T-cell (primary cell): ENCODE measurements at places on chromosomes 16 and 17. TPM values are rescaled to one million over a fixed set of nuclear protein-coding genes. Genes with fewer than 3 reads are reported as not detected.

CENPV gene
- 15.8 TPM for total RNA-seq

TBC1D3G gene
- total RNA-seq, result not detected

WNT9B gene
- not detected for total RNA-seq

KRTAP2-1 gene
- not detected for total RNA-seq

DNA sequence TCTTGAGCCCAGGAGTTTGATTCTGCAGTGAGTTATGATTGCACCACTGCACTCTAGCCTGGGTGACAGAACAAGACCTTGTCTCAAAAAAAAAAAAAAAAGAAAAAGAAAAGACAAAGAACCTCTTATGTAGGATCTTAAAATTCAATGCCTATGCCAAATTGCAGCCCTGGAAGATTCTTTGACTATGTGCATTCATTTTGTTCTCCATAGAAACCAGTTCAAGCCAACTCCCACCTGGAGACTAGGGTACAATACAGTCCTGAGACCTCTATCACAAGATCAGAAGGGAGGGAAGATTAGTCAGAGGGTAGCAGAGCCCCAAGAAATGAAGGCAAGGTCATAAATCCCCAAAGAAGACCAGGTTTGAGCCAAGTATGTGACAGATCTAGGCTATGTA is 90.6 kb upstream of the HAS3 start:
- no peak for DNase-seq
- no peak overlapping the region for H3K27ac ChIP-seq
- H3K4me1 ChIP-seq, result no peaks in the 10 kb centered on the region
- H3K36me3 ChIP-seq, result no peaks in the 10 kb centered on the region

GRCh38 chr16:69131167-69131838 is 1.1 kb downstream of the CHTF8 start:
- no peak for DNase-seq
- peak overlapping the region; percentile 59 for H3K27ac ChIP-seq

DNA sequence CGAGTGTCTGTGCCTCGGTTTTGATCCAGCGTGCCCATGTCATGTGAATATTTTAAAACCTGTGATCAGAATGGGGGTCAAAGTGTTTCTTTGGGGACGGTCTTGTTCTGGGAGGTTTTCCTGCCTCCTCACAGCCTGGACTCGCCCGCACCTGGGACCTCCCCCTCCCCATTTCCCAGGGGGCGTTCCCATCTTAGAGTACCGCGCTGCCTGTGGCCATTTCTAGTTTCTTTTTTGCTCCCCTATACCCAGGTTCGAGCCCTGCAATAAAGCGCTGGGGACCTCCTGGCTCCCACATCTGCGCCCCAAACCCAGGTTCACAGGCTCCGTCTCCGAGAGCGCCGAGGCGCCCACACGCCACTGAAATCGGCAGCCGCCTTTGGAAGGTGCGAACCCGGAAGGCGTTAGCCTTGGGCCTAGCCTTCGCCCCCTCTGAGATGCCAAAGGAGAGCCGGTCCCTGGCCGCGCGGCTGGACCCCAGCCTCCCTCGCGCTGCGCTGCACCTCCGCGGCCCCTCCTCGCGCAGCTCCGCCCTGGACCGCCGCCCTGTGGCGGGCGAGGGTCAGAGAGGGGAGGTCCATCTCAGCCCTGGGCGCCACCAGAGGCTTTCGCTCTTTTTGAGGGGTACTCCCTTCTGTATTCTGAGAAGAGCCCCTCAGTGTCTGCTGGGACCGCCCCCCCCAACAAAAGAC is 1.7 kb downstream of the KCNJ12 start:
- H3K27ac ChIP-seq, result no peak overlapping the region
- no peak for DNase-seq
- H3K4me1 ChIP-seq, result peaks cover 17% of the 10 kb centered on the region
- no peaks in the 10 kb centered on the region for H3K27me3 ChIP-seq
- H3K36me3 ChIP-seq, result no peaks in the 10 kb centered on the region

GRCh38 chr17:45018514-45018847 is 33.0 kb downstream of the DCAKD start:
- no peak overlapping the region for H3K27ac ChIP-seq
- peaks cover under 1% of the 10 kb centered on the region for H3K36me3 ChIP-seq
- no peak for DNase-seq
- H3K4me3 ChIP-seq, result peak overlapping the region; percentile 58

GRCh38 chr17:18362698-18363100 is 651 bp downstream of the SHMT1 start:
- H3K4me3 ChIP-seq, result peak overlapping the region; percentile 92
- no peaks in the 10 kb centered on the region for H3K27me3 ChIP-seq
- no peak for DNase-seq
- H3K4me1 ChIP-seq, result peaks cover 3% of the 10 kb centered on the region
- H3K36me3 ChIP-seq, result peaks cover 2% of the 10 kb centered on the region

GPR142 gene
- total RNA-seq, result not detected

TBC1D3H gene
- total RNA-seq, result not detected

- peak; percentile 81 for DNase-seq
- H3K4me1 ChIP-seq, result peaks cover 23% of the 10 kb centered on the region
- peak overlapping the region; percentile 64 for H3K4me3 ChIP-seq
Observed at GRCh38 chr17:45248132-45248957, 13.5 kb downstream of the SPATA32 start.

TPSD1 gene
- 0.40 TPM for total RNA-seq

DNA sequence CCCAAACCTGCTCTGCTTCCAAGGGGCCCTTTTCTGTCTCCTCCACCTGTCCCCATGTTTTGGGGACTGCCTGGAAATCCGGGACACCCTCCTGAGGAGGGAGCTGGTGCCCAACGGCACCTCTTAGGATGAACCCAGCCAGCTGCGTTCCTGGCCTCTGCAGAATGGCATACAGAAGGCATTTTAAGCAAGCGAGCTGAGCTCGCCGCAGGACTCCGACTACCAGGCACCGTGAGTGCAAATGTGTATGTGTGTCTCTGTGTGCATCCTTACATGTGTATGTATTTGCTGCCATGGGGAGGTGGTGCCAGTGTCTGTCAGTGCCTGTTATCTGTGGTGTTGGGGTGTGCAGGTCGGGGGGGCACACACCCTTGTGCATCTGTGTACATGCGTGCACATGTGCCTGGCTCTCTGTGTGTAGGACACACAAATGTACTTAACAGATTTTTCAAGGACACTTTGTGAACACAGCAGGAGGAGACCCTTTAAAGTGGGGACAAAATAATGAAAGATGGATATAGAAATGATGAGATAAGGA is 39.3 kb downstream of the ABAT start:
- no peak overlapping the region for H3K27ac ChIP-seq
- no peak overlapping the region for H3K4me3 ChIP-seq
- H3K4me1 ChIP-seq, result no peaks in the 10 kb centered on the region
- no peaks in the 10 kb centered on the region for H3K27me3 ChIP-seq
- peaks cover 13% of the 10 kb centered on the region for H3K36me3 ChIP-seq

PROCA1 gene
- total RNA-seq, result 10.2 TPM

CBFA2T3 gene
- 2.0 TPM for total RNA-seq

GRCh38 chr16:58024486-58025350 is 836 bp upstream of the MMP15 start:
- no peak for DNase-seq
- no peaks in the 10 kb centered on the region for H3K36me3 ChIP-seq
- H3K27ac ChIP-seq, result no peak overlapping the region
- peaks cover 41% of the 10 kb centered on the region for H3K4me1 ChIP-seq

GRCh38 chr16:82824408-82824807 is 197.6 kb downstream of the CDH13 start:
- DNase-seq, result no peak
- no peaks in the 10 kb centered on the region for H3K36me3 ChIP-seq
- no peaks in the 10 kb centered on the region for H3K4me1 ChIP-seq
- no peak overlapping the region for H3K4me3 ChIP-seq
- H3K27me3 ChIP-seq, result no peaks in the 10 kb centered on the region

DNA sequence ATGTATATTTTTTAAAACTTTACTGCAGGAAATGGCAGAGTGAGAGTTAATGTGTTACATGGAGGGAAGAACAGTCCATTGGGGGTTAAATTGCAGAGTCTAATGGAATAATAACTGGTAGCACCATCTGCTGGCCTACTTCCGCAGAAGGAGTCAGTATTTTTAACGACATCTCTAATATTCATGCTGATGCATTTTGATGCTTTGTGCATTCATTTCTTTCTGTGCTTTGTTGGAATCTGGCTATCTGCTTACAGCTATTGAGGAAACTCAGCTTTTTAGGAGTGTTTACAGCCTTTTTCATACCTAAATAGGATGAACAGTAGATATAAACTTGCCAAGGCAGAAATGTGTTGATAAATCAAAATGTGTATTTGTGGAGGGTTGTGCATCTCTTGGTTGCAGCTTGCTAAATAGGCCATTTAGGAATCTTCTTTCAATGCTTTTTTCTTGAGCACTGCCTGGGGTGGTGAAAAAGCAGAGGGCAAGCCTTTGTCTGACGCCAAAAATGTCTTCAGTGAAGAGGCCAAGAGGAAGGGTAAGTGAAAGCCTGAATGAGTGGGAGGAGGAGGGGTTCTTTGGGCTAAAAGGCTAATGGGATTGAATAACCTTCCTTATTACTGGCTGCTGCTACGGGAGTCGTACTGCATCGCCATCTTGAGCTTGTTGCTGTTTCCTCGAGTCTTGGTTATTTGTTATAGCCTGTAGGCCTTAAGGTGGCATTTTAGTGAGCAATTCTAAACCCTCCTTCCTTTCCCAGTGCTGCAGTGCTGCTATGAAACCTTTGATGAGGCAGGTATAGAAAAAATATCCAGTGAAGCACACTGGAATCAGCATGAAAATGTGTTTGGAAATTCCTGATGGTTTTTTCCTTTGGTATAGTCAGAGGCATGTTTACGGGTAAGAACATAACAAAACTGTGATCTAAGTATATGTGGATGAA is 153.3 kb downstream of the CHD9 start:
- peaks cover 3% of the 10 kb centered on the region for H3K36me3 ChIP-seq
- no peak overlapping the region for H3K27ac ChIP-seq

PIRT gene
- total RNA-seq, result not detected

DNA sequence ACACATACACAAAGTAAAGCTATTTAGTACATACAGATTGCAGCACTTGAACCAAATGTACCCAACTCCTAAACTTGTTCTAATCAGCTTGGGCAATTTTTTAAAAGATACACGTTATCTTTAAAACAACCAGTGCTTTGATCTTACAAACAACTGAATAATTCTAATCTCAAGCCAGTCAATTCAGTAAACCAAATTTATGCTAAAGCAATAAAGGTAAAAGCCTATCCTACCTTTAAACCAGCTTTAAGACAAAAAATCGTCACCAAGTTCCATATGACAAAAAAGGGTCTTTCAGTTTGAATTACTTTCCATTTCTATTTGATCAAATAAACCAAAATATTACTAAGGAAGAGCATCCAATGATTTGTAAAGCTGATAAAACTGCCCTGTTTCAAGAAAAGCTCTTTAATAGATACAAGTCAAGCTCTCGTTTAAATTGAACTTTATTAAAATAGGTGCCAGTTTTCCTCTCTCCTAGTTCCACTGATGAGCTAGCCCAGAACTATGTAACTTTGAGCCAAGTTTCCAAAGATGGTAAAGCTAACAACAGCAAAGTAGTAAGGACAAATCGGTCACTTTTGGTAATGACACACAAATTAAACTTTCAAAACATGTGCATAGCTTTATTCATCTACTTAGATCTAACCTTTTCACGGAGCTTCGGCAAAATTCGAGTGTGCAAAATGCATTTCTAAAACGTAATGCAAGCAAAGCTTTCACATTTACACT is 10.2 kb downstream of the CRYBA1 start:
- H3K36me3 ChIP-seq, result peaks cover 25% of the 10 kb centered on the region
- H3K27me3 ChIP-seq, result no peaks in the 10 kb centered on the region
- H3K4me1 ChIP-seq, result no peaks in the 10 kb centered on the region
- DNase-seq, result no peak

DNA sequence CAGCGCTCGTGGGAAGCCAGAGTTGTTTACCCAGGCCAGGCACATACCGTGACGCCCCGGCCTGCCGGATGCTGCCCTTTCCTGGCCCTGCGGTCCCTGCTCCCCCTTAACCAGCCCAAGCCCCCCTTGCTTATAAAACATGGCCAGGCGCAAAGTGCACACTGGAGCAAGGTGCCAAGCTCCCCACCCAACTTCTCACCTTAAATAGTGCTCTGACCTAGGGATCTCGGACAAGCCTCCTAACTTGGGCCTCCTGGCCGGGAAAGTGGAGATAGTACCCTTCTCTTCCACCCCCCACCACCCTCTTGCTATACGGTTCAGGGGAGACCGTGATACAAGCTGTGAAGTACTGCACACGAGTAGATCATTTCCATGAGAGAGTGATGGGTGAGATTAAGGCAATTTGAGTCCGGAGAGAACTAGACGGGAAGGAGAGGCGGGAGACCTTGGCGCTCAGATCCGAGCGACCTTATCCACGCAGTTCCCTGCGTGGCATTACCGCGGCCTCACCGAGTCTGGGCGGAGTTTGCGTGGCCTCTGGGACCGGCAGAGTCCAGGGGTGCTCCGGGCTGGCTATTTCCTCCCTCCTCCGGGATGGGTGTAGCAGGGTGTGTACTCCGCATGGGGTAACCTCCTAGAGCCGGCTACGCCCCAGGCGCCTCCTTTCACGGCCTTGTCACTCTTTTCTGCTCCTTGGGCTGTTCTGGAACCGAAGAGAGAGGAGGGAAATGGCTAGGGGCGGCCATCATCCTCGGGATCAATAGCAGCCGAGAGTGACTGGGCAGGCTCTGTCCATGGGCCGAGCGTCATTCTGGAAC is 4.4 kb upstream of the LHX1 start:
- peaks cover 100% of the 10 kb centered on the region for H3K27me3 ChIP-seq
- DNase-seq, result no peak
- H3K4me1 ChIP-seq, result peaks cover 27% of the 10 kb centered on the region
- H3K27ac ChIP-seq, result no peak overlapping the region

- no peak for DNase-seq
- no peak overlapping the region for H3K4me3 ChIP-seq
- no peak overlapping the region for H3K27ac ChIP-seq
- H3K36me3 ChIP-seq, result no peaks in the 10 kb centered on the region
- H3K4me1 ChIP-seq, result no peaks in the 10 kb centered on the region
Observed at GRCh38 chr16:55035029-55035428, 104.4 kb downstream of the IRX5 start.

MYCBPAP gene
- total RNA-seq, result 6.9 TPM

GRCh38 chr17:45867171-45867570 is 22.5 kb downstream of the SPPL2C start:
- peaks cover 18% of the 10 kb centered on the region for H3K27me3 ChIP-seq
- DNase-seq, result no peak
- H3K4me1 ChIP-seq, result no peaks in the 10 kb centered on the region
- H3K4me3 ChIP-seq, result no peak overlapping the region
- H3K27ac ChIP-seq, result no peak overlapping the region
- H3K36me3 ChIP-seq, result no peaks in the 10 kb centered on the region

GRCh38 chr16:73883126-73883525 is 413.5 kb upstream of the PSMD7 start:
- no peak overlapping the region for H3K4me3 ChIP-seq
- H3K27ac ChIP-seq, result no peak overlapping the region
- H3K4me1 ChIP-seq, result no peaks in the 10 kb centered on the region
- DNase-seq, result no peak
- H3K27me3 ChIP-seq, result no peaks in the 10 kb centered on the region
- no peaks in the 10 kb centered on the region for H3K36me3 ChIP-seq

DNA sequence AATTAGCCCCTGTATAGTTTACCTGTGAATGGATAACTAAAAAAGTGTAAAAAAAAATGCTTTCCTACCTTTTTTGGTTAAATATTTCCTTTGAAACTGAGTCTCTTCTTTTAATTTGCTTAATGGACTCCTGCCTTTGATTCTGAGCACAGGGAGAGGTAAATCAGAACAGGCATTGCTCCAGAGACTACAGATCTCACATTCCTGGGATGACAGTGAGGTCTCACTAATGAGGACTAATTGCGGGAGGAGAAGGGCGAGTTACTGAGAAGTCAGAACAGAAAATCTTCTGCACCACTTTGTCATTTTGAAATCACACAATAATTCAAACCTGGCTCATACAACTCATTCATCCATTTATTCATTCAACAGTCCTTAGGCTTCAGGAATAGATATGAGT is 437.0 kb upstream of the ASIC2 start:
- no peak overlapping the region for H3K27ac ChIP-seq
- DNase-seq, result no peak
- no peak overlapping the region for H3K4me3 ChIP-seq
- H3K27me3 ChIP-seq, result peaks cover 19% of the 10 kb centered on the region
